CD4-positive, alpha-beta T cell treated with Interleukin-12 subunit alpha and Interleukin-12 subunit beta, for 1 hour (primary cell): ENCODE measurements at places on chromosomes 16 and 17.

GRCh38 chr17:41748275-41748674 lies 13.8 kb upstream of the HAP1 start:
- no peak for DNase-seq

DNA sequence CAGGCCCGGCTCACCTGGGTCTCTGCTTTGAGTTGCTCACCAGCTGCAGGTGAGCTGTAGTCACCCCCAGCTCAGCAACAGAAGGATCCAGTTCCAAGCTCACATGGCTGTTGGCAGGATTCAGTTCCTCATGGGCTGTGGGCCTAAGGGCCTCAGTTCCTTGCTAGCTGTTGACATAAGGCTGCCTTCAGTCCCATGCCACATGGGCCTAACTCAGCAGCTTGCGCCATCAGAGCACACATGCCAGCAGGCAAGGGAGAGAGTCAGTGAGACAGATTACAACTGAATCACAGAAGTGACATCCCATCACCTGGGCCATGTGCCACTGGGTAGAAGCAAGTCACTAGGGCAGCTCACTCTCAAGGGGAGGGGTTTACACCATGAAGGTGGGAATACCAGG lies 24.7 kb downstream of the PSMD7 start:
- no peak for DNase-seq

DNA sequence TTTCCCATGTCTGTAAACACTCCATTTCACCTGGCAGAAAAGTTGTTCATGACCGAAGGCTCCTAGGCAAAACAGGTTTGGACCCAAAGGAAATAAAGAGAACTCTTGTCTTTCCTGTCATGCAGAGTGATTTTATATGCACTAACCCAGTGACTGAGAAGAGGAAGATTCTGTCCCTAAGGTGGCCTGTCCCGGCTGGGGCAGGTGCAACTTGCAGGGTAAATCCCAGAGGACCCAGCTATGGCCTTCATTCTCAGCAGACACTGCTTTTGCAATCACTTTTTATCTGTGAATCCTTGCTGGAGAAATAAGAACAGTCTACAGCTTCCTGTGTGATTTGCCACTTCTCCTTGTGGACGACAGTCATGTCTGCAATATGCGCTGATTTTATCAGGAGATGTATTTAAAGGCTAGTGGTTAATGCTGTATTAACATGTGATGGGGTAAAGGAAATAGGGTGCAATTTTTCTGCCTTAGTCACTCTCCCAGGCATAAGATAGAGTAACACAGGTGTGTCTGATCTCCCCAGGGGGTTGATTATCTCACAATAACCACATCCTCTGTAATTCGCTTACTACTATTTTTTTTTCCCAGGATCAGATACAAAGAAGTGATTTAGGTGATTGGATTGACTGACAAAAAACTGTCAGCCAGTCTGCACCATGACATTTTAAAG lies 696.8 kb upstream of the SOX9 start:
- no peak for DNase-seq

DNA sequence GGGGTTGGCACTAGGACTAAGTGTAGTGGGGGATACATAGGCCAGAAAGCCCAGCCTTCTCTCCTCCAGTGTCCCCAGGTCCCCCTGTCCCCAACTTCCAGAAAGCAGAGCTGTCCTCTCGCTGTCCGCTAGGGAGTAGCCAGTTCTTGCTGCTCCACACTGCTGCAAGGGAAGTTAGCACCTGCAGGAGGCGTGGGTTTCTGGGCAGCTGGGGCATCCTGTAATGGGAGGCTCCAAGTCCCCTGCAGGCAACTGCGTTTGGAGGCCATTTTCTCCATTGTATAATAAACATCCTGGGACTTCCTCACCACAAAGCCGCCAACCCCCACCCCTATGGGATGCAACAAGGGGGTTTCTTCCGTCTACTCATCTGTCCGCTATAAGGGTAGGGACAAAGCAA lies 1.7 kb downstream of the RPRML start:
- no peak for DNase-seq

DNA sequence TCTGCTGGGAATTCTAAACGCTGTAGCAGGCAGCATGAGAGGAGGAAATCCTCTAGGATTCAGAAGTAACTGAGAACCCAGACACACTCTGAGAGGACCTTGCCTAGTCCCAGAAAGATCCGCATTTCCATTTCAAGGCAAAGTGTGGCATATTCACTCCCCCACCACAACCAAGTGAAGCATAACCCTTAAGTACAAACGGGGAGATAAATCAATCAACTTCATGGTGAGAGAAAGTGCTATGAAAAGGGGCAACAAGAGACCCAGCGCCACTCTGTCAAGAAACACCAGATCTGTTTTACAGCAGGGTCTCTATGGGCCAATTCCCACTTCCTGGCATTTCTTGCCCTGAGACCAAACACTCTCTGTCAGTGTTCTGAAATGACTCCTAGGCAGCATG lies 68.3 kb downstream of the SMG6 start:
- no peak for DNase-seq

- DNase-seq: no peak
Measured at GRCh38 chr17:62321451-62321850, 58.9 kb upstream of the EFCAB3 start.

GRCh38 chr16:67962135-67962534 lies 6.3 kb downstream of the SLC12A4 start:
- DNase-seq: no peak

GRCh38 chr16:54873071-54873470 lies 57.6 kb upstream of the IRX5 start:
- no peak for DNase-seq

DNA sequence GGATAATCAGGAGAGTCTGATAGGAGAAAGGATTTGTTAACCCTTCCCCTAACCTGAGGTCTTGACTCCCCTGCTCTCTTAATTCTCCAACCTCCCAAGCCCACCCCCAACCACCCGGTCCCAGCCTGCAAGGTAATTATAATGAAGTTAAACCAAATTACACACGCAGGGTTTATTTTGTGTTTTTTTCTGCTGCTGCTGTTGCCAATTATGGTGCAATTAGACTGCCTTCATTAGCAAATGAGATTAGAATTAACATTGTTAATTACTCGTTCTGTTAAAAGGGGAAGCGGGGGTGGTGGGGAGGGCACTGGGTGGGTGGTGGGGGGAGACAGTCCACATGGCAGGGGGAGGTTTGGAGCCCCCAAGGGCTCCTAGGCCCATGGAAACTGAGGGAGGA lies 128.9 kb downstream of the CCT6B start:
- no peak for DNase-seq

GRCh38 chr16:89484923-89485679 lies 5.3 kb downstream of the ANKRD11 start:
- peak; percentile 51 for DNase-seq

- DNase-seq: peak; percentile 75
Measured at GRCh38 chr17:75843577-75844529, at the start of gene UNC13D. UNC13D (minus strand) TSS chr17:75844404; CDS start chr17:75844337, 67 bp downstream.

GRCh38 chr16:56767024-56767423 lies 37.1 kb downstream of the NUP93 start:
- no peak for DNase-seq

- no peak for DNase-seq
Measured at GRCh38 chr16:57645169-57645568, 16.7 kb downstream of the ADGRG1 start.

DNA sequence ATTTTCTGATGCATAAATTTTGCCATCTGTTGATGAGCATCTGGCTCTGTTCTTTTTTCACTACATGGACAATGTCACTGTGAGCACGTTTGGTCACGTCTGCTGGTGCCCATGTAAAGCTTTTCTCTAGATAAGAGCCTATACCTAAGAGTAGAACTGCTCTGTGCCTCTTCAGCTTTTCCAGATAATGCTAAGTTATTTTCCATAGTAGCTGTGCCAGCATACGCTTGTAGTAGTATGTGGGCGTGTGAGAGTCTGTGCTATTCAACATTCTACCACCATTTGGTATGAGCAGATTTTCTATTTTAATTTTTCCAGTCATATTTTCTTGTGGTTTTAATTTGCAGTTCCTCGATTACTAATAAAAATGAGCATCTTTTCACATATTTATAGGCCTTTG lies 33.2 kb downstream of the VPS35L start:
- no peak for DNase-seq

GRCh38 chr17:78019976-78020716 lies 61.6 kb downstream of the TNRC6C start:
- peak; percentile 7 for DNase-seq
